ENCODE measurements at places on chromosomes 3 and 15.

- no peak for DNase-seq
Observed at GRCh38 chr15:99511866-99512661, 53.7 kb upstream of the MEF2A start.

DNA sequence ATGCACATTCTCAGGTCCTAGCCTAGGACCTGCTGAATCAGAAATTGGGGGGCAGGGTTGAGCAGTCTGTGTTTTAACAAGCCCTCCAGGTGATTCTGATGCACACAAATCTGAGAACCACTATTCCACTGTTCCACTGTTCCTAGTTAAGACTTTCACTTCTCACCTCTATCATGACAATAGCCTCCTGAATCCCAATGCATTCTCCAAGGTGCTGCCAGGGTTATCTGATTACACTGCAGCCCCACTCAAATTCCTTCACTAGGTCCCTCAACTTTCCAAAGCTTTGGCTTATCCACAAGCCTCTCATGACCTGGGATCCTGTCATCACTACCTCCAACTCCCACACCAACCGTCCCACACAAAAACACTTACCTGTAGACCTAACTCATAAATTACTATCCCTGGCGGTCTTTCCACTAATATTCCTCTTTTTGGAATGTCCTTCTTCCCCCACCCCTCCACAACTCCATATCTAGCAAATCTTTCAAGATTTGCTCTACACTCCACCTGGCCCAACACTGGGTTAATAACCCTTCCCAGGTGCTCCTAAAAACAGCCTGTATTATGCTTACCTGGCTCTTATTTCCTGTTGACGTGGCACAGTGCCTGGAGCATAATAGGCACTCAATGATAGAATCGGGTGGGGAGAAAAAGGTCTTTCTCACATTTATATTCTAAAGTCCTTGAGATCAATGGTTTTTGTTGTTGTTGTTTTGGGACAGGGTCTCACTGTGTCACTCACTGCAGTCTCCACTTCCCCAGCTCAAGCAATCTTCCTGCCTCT, 27.2 kb downstream of the TBL1XR1 start:
- DNase-seq: no peak

DNA sequence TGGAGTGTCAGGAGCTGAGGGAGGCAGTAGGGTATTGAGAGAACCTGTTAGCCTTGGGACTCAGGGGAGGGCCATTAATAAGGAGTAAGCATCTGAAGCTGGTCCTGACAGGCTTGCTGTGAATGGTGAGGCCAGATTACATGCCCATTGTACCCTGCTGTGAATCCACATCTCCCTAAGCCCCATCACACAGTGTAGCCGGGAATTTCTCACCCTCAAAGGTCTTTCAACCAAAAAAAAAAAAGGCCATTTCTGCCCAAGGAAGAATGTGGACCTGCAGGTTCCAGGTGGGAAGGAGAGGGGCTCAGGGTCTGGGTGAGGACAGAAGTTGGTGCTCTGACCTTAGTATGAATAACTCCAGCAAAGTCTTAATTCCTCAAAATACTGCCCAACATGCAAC, 37.2 kb downstream of the MAGEF1 start:
- DNase-seq: no peak

- no peak for DNase-seq
Observed at GRCh38 chr3:20424086-20424485, 238.1 kb upstream of the SGO1 start.

- no peak for DNase-seq
Observed at GRCh38 chr3:30730967-30731366, 124.6 kb downstream of the TGFBR2 start.

GRCh38 chr3:53502737-53503136, 8.3 kb downstream of the CACNA1D start:
- no peak for DNase-seq
